ENCODE measurements at places on chromosomes 7 and 10.

DNA sequence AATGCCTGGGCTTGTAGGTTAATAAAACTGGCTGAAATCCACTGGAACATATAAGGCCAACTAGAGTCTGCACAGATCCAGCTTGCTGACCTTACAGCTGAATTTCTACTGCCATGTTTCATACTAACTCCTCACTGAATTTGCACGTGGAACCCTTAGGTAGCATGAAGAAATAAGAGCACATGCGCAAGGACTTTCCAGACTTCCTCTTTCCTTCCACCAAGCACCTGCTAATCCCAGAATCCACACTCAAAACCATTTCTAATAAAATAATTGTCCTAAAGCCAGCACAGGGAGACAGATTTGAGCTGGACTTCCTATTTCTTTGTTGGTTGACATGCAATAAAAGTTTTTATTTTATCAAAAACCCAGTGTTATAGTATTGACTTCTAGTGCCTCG lies 46.8 kb downstream of the NPVF start:
- DNase-seq = no peak

DNA sequence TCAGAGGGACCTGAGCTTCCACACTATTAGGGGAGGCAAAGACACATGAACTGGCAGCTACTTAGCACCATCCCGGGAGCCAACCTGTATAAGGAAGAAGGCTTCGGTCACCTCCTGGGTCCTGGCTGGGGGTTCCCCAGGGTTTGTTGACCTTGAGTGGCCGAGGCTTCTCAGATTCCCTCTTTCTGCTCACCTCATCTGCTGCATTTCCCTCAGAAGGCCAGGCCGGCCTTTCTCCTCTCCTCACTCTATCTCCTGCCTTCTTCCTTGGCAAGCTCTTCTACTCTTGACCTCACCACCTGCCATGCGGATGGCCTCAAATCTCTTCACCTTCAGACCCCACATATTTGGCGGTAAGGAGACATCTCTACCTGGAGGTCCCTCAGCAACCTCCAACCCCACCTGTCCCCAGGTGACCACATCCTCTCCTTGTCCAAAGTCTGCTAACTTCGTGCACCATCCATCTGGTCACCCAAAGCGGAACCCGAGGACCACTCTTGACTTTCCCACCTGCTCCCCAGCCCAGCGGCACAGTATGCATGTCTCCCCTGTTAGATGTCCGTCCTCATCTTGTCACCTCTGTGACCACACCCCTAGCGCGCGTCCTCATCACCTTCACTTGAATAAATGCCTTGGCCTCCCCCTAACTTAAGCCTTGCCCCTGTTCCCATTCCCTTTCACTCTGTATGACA lies 133.8 kb upstream of the UNC5B start:
- DNase-seq = no peak

DNA sequence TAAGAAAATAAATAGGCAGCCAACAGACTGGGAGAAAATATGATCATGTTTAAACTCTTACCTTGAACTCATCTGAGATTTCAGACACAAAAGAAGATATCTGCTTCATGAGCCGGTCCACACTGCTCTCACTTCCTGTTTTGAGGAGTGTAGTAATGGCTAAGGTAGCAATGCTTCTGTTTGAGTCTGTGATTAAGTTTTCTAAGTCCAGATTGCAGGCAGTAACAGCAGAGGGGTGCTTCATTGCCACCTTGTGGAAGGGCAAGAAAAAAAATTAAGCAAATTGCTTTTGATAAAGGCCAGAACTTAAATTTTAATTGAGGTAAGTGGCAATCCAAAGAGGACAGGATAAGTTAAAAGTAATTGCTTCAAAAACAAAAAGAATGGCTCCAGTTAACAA lies 69.1 kb downstream of the MEST start:
- DNase-seq = peak; percentile 70

GRCh38 chr10:92240289-92241157 lies 50.4 kb downstream of the CPEB3 start:
- DNase-seq = peak; percentile 36

GRCh38 chr10:93235686-93236085 lies 162.0 kb downstream of the CYP26A1 start:
- no peak for DNase-seq

DNA sequence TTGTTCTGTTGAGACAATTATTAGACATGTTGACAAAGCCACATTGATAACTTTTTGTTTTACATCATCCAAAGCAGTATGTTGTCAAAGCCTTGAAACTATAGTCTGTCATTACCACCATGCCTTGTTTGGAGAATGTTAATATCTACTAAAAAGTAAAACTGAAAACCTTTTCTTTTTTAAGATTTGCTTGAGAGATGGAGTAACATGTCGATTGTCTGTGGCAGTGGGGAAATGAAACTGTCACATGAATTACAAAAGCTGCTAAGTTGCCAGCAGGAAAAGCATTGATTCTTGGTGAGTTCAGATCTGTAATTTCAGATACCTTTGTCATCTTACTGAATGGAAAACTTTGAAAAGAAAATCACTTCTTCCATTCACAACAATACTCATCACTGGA lies 69.1 kb downstream of the TFPI2 start:
- no peak for DNase-seq

DNA sequence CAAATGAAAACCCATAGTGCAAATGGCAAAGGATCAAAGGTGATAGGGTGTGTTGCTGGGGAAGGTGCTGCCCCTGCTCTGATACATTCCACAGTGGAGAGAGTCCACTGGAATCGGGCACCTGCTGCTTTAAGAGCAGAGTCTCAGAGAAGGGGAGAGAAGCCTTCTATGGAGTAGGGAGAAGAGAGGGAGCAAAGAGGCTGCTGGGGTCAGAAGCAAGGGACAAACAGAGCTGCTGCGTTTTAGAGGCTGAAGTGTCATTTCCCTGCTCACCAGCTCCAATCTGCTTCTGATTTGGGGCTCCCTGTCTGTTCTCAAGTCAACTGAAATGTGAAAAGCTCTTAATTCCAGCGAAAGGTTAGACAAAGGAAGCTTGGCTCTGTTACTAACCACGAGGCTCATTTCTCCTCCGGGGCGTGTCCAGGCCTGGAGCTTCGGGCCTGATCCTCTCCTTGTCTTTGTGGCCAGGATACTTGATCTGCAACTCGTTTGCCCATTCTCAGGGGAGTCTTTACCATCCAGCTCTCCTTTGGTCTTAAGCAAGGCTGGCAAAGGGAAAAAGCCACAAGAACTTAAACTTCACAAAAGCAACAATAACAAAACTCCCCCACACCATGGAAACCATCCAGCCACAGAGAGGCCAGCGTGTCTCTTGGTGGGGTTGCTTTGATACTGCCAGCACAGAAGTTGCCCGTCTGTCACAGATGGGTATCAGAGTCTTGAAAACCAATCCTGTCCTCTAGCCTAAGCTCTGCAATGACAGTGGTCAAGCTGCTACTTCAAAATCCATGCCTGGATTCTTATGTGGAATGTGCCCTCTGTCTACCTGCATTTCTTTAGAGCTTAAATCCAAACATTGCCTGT lies 692.6 kb downstream of the SUGCT start:
- no peak for DNase-seq

- no peak for DNase-seq
Measured at GRCh38 chr10:69800109-69800508, 1.6 kb upstream of the COL13A1 start.

DNA sequence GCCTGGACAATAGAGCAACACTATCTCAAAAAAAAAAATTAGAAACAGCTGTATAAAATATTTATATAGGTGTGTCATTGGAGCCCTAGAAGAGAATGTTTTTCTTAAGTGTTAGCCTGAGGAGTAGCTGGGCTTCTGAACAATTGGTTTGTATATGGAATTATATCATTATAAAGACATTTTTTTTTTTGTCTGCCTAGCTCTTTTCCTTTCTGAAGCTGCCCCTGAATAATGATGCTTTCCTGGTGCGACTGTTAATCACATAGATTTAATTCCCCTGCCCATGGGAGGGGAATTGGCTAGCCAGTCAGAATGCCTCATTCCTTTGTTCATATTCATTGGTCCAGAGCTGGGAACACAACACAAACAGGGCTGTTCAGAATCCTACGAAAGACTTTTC lies 13.9 kb upstream of the ABCC2 start:
- no peak for DNase-seq
